ENCODE measurements at places on chromosomes 7 and 10.

GRCh38 chr10:133308421-133309099, at the start of the genes TUBGCP2 and ZNF511:
TUBGCP2 (minus strand) TSS chr10:133308872; CDS start chr10:133302941, 5,931 bp downstream.
ZNF511 (plus strand) TSS chr10:133308914; CDS start chr10:133308944, 30 bp downstream.
- peak; percentile 94 for DNase-seq

- peak; percentile 27 for DNase-seq
Measured at GRCh38 chr10:69262292-69262751, 16.0 kb upstream of the HK1 start.

DNA sequence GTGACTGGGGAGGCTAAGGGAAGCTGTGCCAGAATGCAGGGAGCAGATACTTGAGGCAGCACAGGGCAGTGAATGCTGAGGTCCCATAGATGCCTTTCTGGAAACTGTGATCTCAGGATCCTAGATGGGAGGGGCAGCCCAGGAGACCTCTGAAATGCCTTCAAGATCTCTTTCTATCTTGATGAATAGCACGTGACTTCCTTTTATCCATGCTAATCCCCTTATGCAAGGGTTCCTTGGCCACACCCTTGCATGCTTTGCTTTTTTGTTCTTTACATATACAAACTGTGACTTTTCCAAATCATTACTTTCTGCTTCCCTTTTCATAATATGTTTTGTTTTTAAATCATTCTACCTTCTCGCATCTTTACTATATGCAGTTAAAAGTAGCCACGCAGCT, 14.7 kb downstream of the ATRNL1 start:
- DNase-seq: no peak

- no peak for DNase-seq
Measured at GRCh38 chr7:24799506-24799905, 42.2 kb upstream of the GSDME start.

DNA sequence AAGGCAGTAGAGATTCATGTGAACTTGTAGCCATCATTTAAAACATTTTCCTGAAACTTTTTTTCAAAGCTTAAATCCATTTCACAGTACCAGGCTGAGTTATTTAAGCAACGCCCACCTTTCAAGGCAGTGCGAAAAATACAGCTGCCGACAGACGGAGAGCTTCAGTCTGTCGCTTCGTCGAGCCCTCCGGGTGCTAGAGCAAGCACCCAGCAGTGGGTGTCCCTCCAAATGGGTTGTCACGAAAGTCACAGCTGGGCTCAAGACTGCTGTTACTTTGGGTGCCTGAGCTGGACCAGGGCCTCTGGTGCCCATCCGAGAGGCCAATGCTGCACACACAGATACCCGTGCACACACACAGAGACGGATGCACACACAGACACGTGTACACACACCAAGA, 135.6 kb downstream of the TCERG1L start:
- DNase-seq: no peak

GRCh38 chr7:50791938-50792341, 9.2 kb upstream of the GRB10 start:
- no peak for DNase-seq

GRCh38 chr7:77887567-77887966, 89.0 kb downstream of the PHTF2 start:
- no peak for DNase-seq

DNA sequence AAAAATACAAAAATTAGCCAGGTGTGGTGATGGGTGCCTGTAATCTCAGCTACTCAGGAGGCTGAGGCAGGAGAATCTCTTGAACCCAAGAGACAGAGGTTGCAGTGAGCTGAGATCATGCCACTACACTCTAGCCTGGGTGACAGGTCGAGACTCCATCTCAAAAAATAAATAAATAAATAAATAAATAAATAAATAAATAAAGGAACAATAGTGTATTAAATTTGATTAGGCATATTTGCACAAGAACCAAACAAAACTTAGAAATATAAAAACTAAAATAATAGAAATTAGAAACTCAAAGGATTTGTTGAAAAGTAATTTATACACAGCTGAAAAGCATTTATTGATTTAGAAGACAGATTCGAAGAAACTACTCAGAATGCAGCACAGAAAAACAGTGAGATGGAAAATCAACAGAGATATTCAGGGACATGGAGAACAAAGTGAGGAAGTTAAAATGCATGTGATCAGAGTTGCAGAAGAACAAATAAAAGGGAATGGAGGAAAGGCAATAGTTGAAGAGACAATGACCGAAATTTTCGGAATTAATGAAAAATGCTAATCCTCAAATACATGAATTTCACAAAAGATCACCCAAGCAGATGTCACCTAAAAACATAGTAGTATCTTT, 17.7 kb downstream of the IFIT3 start:
- DNase-seq: no peak

GRCh38 chr7:78111386-78111785, 312.8 kb downstream of the PHTF2 start:
- DNase-seq: no peak
